Melanocyte of skin (primary cell): ENCODE measurements at places on chromosomes 1 and 21. TPM values are rescaled to one million over a fixed set of nuclear protein-coding genes. Genes with fewer than 3 reads are reported as not detected.

IGSF8 gene
- total RNA-seq, result 138 and 172 TPM in 2 replicates

ANKRD35 gene
- total RNA-seq, result under 0.01 TPM in 2 replicates

TMPRSS3 gene
- total RNA-seq, result not detected in 2 replicates

CCDC27 gene
- total RNA-seq, result not detected in 2 replicates

ANXA9 gene
- total RNA-seq, result not detected in 2 replicates

IFI6 gene
- 1,030 and 4,818 TPM in 2 replicates for total RNA-seq

RXFP4 gene
- not detected in 2 replicates for total RNA-seq

ADAMTS1 gene
- 17.6 and 19.4 TPM in 2 replicates for total RNA-seq

CELF3 gene
- total RNA-seq, result not detected in 2 replicates

HHIPL2 gene
- under 0.01 TPM in 2 replicates for total RNA-seq

HTR6 gene
- not detected in 2 replicates for total RNA-seq

SLC1A7 gene
- not detected in 2 replicates for total RNA-seq

CACNA1S gene
- not detected in 2 replicates for total RNA-seq

PDZK1 gene
- 0.34 and 0.36 TPM in 2 replicates for total RNA-seq

CHIA gene
- total RNA-seq, result not detected in 2 replicates

BSND gene
- total RNA-seq, result not detected in 2 replicates

BNIPL gene
- total RNA-seq, result under 0.01 and 0.15 TPM in 2 replicates

LCE3D gene
- total RNA-seq, result not detected in 2 replicates

OXCT2 gene
- 0.69 and 1.1 TPM in 2 replicates for total RNA-seq

RNU1-2 gene
- total RNA-seq, result under 0.01 TPM in 2 replicates

CD2 gene
- not detected in 2 replicates for total RNA-seq

RIPK4 gene
- 32.7 and 85.9 TPM in 2 replicates for total RNA-seq

GPR3 gene
- total RNA-seq, result 1.4 and 2.0 TPM in 2 replicates

WNT3A gene
- not detected in 2 replicates for total RNA-seq

TLR5 gene
- under 0.01 and 0.34 TPM in 2 replicates for total RNA-seq

ARMH1 gene
- 2.5 and 2.8 TPM in 2 replicates for total RNA-seq
